Pancreas (tissue), 10 donors: ENCODE measurements at places on chromosomes 6 and 20. TPM values are rescaled to one million over a fixed set of nuclear protein-coding genes. Genes with fewer than 3 reads are reported as not detected.

DNA sequence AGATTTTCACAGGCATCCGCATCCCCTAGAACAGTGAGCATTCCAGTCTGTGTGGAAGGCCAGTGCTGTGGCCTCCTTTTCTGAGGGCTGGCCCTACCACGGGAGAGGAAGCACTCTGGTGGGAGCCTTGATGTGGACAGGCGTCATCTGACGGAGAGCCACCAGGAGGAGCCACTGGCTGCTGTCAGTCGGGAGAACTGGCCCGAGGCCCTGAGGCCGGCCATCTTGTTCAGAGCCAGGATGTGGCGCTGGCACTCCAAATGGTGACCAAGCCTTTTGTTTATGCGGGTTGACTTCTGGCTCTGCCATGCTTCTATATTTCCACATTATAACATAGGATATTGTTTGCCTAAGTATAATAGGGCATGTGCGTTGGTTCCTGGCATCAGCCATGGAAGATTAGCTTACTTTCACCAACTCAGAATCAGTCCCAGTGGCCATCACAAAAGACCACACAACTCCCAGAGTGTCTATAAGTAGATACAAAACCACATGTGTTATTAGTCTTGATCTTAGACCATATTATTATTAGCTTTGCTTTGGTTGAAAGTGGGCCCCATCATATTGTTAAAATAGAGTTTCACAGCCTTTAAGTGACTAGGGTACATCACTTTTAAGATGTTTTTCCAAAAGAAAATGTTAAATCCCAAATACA is 273.9 kb upstream of the TAB2 start:
- no peaks in the 10 kb centered on the region for H3K27me3 ChIP-seq
- no peaks in the 10 kb centered on the region for H3K4me1 ChIP-seq
- no peak overlapping the region for H3K27ac ChIP-seq
- H3K4me3 ChIP-seq, result no peak overlapping the region

DNA sequence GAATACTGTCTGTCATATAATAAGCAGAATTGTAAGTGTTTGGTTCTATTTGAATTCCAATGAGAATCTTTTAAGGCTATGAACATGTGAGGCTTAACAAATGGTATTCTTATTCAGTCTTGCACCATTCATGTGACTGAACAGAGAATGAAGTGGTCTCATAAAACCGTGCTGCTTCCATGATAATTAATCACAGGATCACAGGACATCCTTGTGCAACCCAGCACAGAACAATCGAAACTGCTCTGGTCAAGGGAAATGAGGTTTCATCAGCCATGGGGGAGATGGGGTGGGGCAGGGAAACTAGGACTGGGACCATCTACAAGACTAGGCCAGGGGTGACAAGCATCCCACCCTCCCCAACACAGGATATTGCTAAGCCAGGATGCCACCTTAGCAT is 6.0 kb downstream of the PPIL6 start:
- H3K36me3 ChIP-seq, result no peaks in the 10 kb centered on the region
- H3K4me1 ChIP-seq, result peaks cover 3% of the 10 kb centered on the region
- no peaks in the 10 kb centered on the region for H3K27me3 ChIP-seq
- no peak overlapping the region for H3K4me3 ChIP-seq
- H3K27ac ChIP-seq, result no peak overlapping the region

DNA sequence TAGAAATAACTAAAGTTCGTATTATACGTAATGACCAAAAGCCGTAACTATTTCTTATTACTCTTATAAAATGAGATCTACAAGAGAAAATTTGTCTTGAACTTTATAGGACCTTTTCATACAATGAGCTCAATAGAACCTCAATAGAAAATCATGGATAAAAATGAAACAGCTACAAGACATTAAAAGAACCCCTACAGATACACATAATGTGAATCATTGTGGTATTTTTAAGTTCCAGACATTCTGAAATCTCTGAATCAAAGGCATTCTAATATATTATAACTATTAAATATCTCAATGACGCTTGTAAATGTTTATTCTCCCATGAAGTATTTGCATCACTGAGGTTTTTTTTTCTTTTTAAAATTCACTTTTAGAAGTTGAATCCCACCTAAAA is 22.2 kb upstream of the POU3F2 start:
- no peaks in the 10 kb centered on the region for H3K4me1 ChIP-seq
- no peaks in the 10 kb centered on the region for H3K27me3 ChIP-seq
- H3K4me3 ChIP-seq, result no peak overlapping the region
- no peak overlapping the region for H3K27ac ChIP-seq
- H3K36me3 ChIP-seq, result no peaks in the 10 kb centered on the region

DNA sequence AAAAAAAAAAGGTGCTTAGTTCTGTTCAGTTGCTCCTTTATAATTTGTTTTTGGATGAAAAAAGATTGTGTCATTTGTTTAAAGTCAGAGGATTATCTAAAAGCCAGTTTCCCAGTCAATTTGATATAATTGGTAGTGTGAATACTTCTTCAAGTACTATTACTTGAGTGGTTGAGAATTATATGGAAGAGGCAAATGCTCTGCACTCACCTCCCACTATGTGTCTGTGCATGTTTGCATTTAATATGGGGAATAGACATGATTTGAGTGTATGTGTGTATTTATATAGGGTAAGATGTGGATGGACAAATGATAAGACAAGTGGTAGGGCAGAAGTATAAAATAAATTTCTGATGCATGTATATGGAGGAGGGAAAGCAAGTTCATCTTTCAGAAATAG is 15.8 kb downstream of the GJA1 start:
- DNase-seq, result no peak
- H3K27me3 ChIP-seq, result no peaks in the 10 kb centered on the region
- no peak overlapping the region for H3K27ac ChIP-seq

Gene SPTLC3
- 6.6 TPM for total RNA-seq

Gene FYN
- 21.6 TPM for total RNA-seq

DNA sequence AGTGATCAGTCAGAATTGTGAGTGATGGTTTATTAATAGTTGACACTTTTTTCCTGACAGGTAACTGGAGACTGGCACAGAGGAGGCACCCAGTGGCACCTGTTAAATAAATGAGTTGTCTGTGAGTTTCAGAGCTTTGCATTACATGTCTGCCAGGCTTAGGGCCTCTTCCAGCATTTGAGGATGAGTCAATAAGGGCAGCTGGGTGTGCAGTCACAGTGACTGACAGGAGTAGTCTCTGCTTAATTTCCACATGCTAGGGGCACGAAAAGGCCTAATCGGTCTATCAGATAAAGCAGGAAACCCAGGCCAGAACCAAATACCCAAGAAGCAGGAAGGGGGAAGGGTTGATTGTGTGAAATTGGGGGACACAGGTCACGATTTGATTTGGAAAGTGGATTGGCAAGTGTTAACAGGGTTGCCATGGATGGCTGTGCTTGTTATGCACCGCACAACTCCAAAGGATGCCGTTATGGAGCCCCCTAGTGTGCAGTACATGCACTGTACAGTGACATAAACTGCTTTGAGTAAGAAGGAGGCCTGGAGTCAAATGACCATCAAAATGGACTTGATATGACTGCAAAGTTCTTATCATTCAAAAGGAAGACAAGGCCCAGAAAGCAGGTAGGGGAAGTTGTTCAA is 111.9 kb upstream of the GGTLC1 start:
- H3K36me3 ChIP-seq, result no peaks in the 10 kb centered on the region
- peak; percentile 39 for DNase-seq
- no peaks in the 10 kb centered on the region for H3K4me1 ChIP-seq
- no peak overlapping the region for H3K27ac ChIP-seq

- H3K36me3 ChIP-seq, result no peaks in the 10 kb centered on the region
- H3K4me3 ChIP-seq, result no peak overlapping the region
- H3K27me3 ChIP-seq, result no peaks in the 10 kb centered on the region
- H3K4me1 ChIP-seq, result no peaks in the 10 kb centered on the region
- no peak overlapping the region for H3K27ac ChIP-seq
Measured at GRCh38 chr20:23225407-23226060, 125.1 kb upstream of the NXT1 start.

DNA sequence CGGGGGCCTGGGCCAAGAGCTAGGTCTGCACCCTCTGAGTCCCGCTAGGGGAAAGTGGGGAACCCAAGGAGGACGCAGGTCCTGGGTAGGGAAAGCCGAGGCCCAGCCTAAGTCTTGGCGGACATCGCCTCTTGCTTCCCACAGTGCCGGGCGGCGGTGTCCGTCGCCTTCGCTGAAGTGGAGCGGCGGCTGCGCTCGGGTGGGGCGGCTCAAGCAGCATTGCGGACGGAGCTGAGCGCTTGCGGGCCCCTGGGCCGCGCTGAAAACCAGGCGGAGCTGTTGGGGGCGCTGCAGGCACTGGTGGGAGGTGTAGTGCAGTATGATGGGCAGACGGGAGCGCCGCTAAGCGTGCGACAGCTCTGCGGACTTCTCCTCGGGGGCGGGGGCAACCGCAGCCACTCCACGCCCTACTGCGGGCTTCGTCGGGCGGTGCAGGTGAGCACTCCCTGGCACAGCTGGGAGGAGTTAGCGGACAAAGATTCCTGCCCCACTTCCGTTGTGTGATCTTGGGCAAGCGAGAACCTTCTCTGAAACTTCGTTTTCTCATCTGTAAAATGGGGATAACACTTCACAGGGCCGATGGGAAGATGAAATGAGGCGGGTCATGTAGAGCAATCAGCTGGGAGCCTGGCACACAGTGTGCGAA is 4.2 kb downstream of the PRSS16 start:
- no peaks in the 10 kb centered on the region for H3K27me3 ChIP-seq
- peak overlapping the region; percentile 57 for H3K4me3 ChIP-seq

- DNase-seq, result no peak
- no peak overlapping the region for H3K4me3 ChIP-seq
- H3K36me3 ChIP-seq, result no peaks in the 10 kb centered on the region
- H3K27me3 ChIP-seq, result no peaks in the 10 kb centered on the region
Measured at GRCh38 chr6:6918216-6918983, 189.4 kb upstream of the RREB1 start.

DNA sequence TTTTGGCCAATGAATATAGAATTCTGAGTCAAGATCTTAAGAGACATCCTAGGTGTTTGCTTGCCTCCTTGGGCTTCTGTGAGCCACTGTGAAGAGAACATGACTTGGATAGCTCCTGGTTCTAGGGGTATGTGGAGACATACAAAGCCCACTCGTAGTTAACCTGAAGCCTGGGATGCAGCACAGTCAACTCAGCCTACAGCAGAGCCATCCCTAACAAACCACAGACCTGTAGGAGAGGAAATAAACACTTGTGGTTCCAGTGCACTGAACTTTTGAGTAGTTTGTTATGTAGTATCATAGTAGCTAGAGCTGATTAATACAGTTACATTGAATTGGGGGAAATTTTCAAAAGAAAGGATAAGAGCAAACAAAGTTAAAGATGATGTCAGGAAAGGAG is 474.4 kb upstream of the HSF2 start:
- H3K36me3 ChIP-seq, result no peaks in the 10 kb centered on the region
- H3K27me3 ChIP-seq, result no peaks in the 10 kb centered on the region
- H3K4me3 ChIP-seq, result no peak overlapping the region

Gene ARMH2
- not detected for total RNA-seq

- no peak overlapping the region for H3K4me3 ChIP-seq
- H3K4me1 ChIP-seq, result peaks cover 4% of the 10 kb centered on the region
- no peak for DNase-seq
- H3K27ac ChIP-seq, result no peak overlapping the region
Measured at GRCh38 chr6:168170841-168171601, 92.0 kb upstream of the FRMD1 start.

Gene SAMHD1
- 34.0 TPM for total RNA-seq

Gene WFDC2
- total RNA-seq, result 5.3 TPM

DNA sequence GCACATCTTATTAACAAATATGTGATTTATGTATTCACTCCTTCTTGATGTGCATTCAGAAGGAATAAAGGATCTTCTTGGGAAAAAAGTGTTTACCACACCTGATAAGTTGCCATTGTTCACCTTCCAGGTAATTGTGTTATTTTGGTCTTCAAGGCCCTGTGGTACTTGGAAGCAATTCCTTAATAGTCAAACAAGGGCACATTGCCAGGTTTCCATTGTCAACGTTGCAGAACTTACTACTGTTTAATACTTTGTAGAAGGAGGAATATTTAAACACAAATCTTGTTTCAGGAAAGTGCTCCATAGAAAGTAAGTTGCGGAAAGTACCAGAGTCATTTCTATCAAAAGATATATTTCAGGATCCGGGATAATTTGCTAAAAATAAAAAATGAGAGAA is 129.5 kb upstream of the SGK1 start:
- peak; percentile 88 for DNase-seq
- peaks cover 41% of the 10 kb centered on the region for H3K4me1 ChIP-seq
- no peaks in the 10 kb centered on the region for H3K36me3 ChIP-seq
- no peak overlapping the region for H3K27ac ChIP-seq
